ENCODE measurements at places on chromosomes 3 and 15.

DNA sequence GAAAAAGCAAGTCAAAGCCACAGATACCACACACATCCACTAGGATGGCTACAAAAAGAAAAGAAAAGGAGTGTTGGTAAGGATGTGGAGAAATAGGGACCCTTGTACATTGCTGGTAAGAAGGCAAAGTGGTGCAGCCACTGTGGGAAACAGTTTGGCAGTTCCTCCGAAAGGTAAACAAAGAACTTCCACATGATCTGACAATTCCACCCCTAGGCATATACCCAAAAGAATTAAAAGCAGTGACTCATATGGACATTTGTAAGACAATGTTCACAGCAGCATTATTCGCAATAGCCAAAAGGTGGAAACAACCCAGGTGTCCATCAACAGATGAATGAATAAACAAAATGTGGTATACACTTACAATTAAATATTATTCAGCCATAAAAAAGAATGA is 22.2 kb upstream of the GMPPB start:
- DNase-seq, result no peak

DNA sequence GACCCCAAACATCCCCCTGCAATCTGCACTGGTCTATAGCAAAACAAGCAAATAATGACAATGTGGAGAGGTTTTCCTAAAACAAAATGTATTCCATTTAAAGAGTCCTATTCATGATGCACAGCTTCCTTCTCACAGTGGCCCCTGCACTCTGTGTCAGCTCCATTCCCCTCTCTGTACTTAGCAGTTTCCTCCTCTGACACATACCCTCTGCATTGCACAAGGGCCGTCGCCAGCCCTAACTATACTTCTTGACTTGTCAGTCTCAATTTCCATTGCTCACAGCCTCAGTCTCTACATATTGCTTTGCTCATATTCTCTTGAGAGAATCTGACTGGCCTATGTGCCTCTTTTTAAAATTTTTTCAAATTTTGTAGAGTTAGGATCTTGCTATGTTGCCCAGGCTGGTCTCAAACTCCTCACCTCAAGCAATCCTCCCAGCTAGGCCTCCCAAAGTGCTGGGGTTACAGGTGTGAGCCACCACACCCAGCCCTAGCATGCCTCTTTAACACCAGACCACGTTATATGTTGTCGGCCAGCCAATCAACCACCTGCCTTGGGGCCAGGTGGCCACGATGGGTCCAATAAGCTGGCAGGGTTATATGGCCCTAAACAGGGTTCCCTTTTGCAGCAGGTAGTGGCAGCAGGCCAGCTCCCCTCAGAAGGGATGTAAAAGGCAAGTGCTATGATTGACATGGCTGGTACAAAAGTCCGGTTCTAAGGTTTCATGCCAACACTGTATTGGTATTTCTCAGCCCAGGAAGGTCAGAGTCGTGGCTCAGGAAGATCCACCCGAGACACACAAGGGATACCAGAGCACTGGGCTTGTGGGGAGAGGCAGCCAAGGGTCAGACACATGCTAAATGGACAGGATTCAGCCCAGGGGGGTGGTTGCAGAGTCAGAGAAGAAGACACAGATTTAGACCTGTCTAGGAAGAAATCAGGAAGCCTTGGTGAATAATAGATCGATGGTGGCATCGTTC is 59.0 kb upstream of the SMAD3 start:
- no peak for DNase-seq

DNA sequence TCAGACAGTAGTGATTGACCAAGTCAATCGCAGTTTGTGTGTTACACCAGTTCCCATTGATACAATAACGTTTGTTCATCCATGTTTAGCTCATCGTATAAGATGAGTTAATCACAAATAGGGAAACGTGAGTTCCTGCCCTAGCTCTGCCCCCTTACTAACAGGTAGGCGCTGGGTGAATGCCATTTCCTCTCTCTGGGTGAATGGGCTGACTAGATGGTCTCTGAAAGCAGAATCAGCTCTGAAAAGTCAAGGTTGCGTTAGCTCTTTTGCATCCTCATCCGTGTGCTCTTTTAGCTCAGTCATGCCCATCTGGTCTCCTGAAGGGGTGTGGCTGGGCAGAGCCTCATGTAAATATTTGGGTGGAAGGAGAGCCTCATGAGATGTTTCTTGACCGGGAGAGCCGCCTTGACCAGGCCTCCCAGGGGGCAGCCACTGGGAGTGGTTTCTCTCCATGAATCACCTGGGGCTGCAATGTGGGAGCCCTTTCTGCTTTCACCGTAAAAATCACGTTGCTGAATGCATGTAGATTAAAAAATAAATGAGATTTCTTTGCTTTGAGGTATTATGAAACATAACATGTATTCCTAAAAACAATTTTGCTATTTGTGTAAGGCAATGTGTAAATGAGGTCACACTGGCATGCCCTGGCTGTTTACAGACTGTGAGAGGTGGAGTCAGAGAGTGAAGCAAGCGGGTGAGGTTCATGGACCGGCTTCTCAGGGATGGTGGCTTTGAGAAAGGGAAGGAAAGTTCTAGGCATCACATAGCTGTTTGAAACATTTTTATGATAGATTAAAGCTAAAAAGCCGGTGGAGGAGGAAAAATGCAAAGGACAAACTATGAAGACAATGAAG is 108.4 kb upstream of the RASGRP1 start:
- DNase-seq, result no peak

DNA sequence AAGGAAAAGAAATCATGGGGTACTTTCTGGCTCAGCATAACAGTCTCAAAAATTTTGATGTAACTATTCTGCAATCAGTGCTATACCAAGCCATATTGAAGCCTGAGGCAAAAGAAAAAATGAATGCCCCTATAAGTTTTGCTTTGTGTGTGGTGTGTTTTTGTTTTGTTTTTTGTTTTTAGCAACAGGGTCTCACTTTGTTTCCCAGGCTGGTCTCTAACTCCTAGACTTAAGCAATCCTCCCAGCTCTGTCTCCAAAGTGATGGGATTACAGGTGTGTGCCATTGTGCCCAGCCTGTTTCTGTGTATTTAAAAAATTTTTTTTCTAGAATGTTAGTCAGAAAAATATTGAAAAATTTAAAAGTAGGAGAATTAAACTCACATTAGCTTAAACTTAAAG is 93.2 kb downstream of the ZNF280D start:
- DNase-seq, result no peak

GRCh38 chr15:91368611-91369010 is 268.6 kb downstream of the SV2B start:
- no peak for DNase-seq

GRCh38 chr3:23629181-23629894 is 176.4 kb upstream of the UBE2E1 start:
- peak; percentile 59 for DNase-seq

GRCh38 chr15:64691896-64692565 is 83.4 kb downstream of the RBPMS2 start:
- DNase-seq, result no peak

DNA sequence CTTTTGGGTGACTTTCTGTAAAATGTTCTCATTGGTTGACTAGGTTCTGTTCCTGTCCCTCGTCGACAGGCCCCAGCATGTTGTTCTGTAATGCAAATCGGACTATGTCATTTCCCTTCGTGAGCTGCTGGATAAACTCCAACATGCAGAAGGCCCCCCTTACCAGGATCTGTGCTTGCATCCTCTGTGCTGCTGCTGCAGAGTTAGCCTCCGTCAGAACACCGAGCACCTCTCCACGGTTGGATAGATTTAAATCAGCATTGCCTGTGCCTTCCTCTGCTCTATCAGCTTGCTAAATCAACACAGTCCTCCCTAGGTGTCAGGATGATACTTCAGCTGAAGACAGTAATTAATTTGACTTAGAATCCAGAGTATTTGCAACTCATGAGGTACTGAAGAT is 12.7 kb upstream of the MINDY4B start:
- no peak for DNase-seq

- peak; percentile 20 for DNase-seq
Measured at GRCh38 chr3:72329354-72329753, 518.9 kb downstream of the SHQ1 start.

- DNase-seq, result no peak
Measured at GRCh38 chr3:75692061-75692460, 27.9 kb downstream of the FRG2C start.

GRCh38 chr3:102053375-102053989 is 204.2 kb downstream of the NFKBIZ start:
- DNase-seq, result peak; percentile 35

- DNase-seq, result no peak
Measured at GRCh38 chr3:52381623-52382022, 63.3 kb downstream of the SEMA3G start.

- no peak for DNase-seq
Measured at GRCh38 chr3:155889212-155889611, 18.8 kb downstream of the GMPS start.

GRCh38 chr3:72288955-72289691 is 504.2 kb upstream of the PROK2 start:
- DNase-seq, result peak; percentile 83

- DNase-seq, result peak; percentile 10
Measured at GRCh38 chr3:44762170-44762677, 630 bp downstream of the KIF15 start.

GRCh38 chr3:156633335-156633734 is 41.1 kb upstream of the TIPARP start:
- DNase-seq, result no peak

GRCh38 chr3:30915782-30916181 is 21.3 kb upstream of the GADL1 start:
- no peak for DNase-seq

DNA sequence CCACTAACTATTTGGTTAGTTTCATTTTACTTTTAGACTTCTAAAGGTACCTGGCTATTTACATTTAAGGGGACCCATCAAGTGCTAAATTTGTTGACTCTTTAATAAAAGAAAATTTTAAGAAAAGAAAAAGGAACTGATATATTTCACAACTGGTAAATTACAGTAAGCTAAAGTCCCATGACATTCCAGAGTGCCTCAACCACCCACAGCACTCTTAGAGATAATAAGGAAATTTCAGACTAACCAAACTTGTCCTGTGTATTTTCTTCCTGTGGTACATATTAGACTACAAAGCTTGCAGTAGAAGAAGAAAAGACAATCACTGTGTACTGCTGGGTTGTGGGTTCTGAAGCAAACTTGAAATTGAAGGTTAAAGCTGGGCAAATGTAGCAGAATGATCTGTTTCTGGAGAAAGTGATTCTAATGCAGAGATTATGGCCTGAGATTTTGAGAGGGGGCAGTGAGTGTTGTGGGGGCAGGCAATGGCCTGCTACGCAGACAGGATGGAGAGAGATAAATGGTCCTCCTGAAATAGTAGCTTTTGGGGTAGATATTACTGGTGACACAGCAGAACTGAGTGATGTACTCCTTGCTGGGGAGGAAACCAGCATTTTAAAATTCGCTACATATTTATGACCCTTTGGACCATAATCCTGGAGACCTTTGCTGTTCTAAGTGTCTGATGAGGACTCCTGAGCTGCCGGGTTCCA is 24.5 kb upstream of the MFSD1 start:
- DNase-seq, result no peak

DNA sequence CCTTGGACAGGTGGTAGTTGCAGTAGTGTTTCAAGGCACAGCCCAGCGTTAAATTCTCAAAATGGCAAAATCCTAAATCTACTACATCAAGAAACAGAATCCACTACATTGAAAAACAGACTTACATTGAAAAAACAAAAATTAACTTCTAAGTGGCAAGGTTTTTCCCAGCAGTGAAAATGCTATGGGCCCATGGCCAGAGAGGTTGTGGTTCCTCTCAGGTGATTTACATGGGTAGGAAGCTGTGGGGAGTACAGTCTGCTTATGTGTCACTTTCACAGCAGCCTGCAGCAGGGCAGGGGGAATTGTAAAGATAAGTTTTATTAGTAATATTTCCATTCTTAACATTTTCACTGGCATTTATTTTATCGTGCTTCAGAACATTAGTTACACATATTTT is 24.9 kb downstream of the TTC14 start:
- DNase-seq, result no peak

DNA sequence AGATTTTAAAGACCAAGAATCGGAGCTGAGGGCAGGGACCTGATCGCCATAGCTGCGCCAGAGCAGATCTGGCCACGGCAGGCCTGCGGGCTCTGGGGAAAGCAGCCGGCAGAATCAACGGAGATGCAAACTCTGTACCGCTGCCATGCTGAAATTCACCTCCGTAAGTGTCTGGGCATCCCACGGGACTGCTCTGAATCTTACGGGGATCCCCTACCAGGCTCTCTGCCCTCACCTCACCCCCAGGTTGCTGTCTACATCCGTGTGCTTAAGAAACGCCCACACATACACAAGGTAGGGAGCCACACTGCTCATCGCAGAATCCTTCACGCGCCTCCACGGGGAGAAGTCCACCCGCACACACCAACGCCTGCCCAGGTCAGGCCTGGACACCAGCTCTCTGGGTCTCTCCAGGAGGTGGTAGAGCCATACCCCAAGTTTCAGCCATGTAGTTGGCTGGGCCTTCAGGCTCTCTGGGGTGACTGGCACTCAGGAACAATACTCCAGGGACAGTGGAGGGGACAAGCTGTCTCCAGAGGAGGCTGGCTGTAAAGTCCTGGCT is 33.5 kb downstream of the FAM174B start:
- no peak for DNase-seq

DNA sequence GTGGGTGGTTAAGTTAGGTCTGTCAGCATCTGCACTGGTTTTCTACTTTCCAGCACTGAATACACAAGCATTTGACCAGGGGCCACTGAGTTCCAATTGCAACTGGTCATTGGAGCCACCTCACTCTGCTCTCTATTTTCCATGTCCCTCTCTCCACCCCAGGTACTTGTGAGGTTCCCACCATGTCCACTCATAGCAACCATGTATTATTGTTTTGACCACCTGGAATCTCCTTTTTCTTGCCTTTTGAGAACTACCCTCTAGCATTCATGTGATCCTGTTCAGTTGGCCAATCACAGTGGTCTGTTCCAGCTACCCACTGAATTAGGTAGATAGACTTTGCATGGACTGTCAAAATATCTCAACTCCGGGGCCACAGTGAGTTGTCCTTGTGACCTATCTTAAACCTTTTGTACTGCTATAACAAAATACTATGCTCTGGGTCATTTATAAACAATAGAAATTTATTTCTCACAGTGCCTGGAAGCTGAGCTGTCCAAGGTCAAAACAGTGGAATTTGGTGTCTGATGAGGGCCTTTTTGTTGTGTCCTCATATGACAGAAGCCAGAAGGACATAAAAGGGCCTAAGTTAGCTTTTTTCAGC is 20.2 kb upstream of the TM4SF18 start:
- DNase-seq, result no peak

GRCh38 chr3:112391648-112392047 is 58.7 kb downstream of the CD200 start:
- DNase-seq, result no peak

GRCh38 chr3:160755776-160756304 is at the start of gene PPM1L:
TSS of gene PPM1L (plus strand) at chr3:160756231.
- DNase-seq, result peak; percentile 37

- DNase-seq, result peak; percentile 73
Measured at GRCh38 chr3:12508291-12508700, 24.0 kb downstream of the TSEN2 start.

GRCh38 chr3:72912532-72912931 is 24.7 kb downstream of the GXYLT2 start:
- no peak for DNase-seq

- DNase-seq, result no peak
Measured at GRCh38 chr3:153130312-153130977, 31.6 kb upstream of the RAP2B start.

GRCh38 chr3:147423798-147424580 is 14.8 kb downstream of the ZIC1 start:
- DNase-seq, result no peak

GRCh38 chr3:120450600-120451271 is at the start of gene FSTL1:
TSS of gene FSTL1 (minus strand) at chr3:120450992. CDS start at chr3:120450746, 246 bp downstream.
- DNase-seq, result peak; percentile 88
